ENCODE measurements at places on chromosomes 7 and 10.

GRCh38 chr7:79091661-79092060, 361.8 kb downstream of the MAGI2 start:
- DNase-seq, result no peak

DNA sequence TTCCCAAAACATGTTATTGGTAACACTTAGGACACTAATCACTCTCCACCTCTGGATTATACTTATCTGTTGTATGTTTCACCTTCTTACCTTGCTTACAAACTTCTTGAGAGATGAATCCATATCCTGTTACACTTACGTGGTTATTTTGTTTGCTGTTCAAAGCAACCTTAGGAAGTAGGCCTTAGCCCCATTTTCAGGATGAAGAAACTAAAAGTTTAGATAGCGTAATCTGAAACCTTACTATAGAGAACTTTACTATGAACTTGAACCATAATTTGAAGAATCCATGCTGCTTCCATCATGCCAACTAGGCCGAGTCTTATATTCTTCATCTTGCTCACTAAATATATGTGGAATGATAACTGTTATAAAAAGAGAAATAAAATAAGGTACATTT, 4.6 kb downstream of the TES start:
- DNase-seq, result no peak

- DNase-seq, result no peak
Observed at GRCh38 chr7:27145165-27145913, 1.9 kb upstream of the HOXA5 start.

DNA sequence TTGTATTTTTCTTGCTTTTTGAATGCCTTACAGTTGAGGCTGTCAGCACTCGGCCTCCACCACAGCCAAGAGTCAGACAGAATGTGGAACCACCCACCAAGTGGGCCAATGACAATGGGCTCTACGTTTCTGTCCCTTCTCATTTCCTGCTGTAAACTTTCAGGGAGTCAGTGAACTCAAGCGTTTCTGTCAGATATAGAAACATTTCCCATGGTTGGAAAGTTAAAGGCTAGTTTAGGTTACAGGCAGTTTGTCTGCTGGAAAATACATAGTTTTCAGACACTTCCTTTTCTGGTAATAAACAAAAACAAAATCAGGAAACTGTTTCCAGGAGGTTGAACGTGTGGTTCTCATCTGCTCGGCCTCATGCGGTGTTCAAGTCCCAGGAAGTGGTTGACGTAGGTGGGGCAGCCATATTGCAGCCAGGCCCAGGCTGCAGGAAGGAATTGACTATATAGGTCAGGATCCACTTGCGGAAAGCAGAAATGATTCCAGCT, 245.1 kb downstream of the CAMK1D start:
- DNase-seq, result no peak

- no peak for DNase-seq
Observed at GRCh38 chr7:36404639-36405408, 15.2 kb downstream of the ANLN start.

DNA sequence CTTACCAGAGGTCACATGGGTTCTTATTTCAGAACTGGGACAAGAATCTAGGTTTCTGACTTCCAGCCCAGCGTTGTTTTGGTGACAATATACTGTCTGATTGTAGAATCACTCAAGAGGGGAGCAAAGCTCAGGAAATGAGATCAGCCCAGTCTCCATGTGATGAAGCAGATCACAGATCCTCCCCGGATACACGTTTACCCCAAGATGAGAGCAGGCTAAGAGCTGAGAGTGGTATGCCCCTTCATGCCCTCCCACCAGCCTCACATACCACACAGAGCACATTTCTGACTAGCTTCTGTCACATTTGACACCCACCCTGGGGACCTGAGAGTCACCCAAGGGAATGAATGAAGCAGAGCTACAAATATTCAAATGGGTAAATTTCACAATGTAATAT, 27.1 kb upstream of the PRKCQ start:
- peak; percentile 8 for DNase-seq

- DNase-seq, result no peak
Observed at GRCh38 chr10:101769541-101770180, 6.3 kb downstream of the FGF8 start.

DNA sequence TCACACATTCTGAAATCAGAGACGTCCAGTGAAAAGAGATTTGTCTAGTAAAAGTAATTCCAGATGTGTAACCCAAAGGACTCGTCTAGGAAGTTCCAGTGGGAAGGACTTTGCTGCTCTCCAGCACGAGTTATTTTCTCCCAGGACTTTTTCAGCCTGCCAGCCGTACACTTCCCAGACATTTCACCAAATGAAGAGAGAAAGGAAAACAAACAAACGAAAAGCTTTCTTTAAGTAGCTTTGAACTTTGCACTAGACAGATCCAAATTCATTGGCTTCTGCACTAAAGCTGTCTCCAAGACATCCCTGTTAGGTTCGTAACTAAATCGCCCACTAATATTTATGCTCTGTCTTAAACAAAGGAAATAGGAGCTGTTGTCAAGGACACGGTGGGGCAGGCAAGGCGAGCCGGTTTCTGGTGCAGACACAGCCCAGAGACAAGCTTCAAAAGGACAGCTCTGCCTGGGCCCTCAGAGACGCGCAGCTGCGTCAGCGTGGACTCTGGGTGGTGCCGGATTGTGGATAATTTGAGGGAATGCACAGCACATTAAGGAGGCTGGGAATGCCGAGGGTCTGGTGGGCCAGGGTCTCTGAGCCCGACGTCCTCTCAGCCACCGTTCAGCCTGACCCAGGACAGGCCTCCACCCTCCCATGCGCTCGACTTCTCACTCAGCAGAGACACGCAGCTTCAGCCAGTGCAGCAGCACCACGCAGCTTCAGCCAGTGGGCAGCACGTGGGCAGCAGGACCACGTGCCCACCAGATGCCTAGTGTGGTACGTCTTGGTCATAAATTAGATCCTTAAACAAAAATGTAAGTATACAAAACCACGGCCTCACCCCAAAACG, 64.1 kb upstream of the INSIG1 start:
- DNase-seq, result no peak

GRCh38 chr7:47358944-47359588, 222.8 kb downstream of the TNS3 start:
- no peak for DNase-seq

GRCh38 chr10:33831591-33831990, 497.1 kb upstream of the NRP1 start:
- no peak for DNase-seq

DNA sequence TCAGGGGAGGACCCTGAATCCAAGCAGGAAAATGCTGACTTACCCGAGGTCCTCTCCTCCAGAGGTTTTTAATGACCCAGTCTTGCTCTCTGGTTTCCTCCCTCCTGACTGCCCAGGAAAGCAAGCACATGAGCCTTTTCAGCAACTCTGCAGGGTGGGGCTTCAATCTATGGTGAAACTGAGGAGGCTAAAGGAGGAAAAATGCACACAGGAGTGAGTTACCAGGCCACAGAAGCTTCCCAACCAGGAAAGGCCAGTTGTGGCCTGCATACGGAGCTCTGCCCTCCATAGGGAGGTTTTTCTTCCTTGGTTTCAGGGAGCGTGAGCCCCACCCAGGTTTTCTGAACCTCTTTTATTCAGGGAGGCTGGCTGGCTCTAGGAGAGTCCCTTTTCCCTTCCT, 14.1 kb upstream of the DLG5 start:
- no peak for DNase-seq

GRCh38 chr10:88908194-88908593, 28.1 kb downstream of the STAMBPL1 start:
- DNase-seq, result no peak

- DNase-seq, result no peak
Observed at GRCh38 chr7:41475801-41476459, 227.0 kb downstream of the INHBA start.

DNA sequence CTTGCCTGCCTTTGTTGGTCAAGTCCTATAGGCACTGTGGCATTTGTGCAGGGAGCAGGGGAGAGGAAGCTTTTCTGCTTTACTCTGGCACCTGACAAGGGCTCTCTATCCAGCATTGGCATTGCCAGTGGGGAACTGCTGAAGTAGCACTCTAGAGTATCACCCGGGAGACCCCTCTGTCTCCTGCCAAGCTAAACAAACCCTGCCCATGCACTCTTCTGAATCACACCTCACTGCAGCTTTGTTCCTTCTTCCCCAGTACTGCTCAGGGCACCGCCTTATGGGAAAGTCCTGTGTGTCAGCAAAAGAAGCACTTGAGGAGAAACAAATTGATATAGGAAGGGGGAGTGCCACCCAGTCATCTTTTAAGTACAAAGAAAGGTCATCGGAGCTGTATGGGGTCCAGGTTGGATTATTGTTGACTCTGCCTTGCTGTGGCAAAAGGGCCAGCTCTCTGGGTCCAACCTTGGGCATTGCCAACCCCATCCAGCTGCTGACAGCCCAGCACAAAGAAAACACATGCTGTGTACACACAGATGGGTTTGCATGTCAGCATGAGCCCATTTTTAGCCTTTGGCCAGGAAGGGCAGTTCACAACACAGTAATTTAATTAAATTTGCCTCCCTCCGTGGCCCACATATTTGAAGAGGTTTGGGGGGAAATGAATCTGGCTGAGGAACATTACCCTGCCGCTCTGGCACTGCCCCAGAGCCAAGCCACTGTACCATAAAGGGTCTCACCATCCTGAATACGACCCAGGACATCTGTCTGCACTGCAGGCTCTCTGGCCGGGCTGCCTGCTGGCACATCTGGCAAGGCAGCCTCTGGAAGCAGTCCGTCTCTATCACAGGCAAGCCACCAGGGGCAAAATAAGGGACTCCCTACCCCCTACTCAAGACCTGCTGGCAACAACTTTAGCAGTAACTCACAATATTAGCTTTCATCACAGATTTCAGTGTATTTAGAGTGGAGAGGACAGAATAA, 13.1 kb downstream of the LRRC4 start:
- DNase-seq, result no peak

DNA sequence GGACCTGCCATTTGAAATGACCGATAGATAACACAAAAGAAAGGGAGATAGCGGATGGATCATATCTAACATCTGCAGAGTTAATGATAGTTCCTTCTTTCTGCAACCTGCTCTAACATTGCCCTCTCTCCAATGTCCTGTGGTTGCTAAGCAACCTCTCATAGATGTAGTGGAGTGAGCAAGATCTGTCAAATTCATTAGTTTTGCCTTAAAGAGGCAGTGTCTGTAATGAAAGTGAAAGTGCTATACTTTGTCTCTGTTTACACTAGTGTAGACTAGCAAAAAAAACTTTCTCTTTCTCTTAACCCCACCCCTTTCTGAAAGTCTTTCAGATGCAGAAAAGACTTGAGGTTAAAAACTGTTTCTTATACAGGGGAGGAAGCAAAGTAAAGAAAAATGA, 1196.9 kb downstream of the SORCS3 start:
- no peak for DNase-seq

DNA sequence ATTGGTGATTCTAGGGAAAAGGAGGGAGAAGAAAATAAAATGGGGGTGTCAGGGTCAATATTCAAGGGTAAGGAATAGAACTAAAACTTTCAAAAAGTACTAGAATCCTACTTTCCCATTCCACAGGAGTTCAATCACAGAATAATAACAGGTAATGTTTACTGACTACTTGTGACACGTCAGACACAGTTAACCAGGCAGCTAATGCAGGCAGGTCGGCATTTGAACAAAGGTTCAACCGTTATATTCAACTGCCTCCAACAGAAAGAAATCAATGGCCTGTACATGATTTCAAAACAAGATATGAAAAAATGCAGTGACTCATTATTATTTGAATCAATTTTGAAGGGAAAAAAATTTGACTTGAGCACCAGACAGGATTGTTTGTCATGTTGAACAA, 3.1 kb downstream of the ASB15 start:
- DNase-seq, result no peak

DNA sequence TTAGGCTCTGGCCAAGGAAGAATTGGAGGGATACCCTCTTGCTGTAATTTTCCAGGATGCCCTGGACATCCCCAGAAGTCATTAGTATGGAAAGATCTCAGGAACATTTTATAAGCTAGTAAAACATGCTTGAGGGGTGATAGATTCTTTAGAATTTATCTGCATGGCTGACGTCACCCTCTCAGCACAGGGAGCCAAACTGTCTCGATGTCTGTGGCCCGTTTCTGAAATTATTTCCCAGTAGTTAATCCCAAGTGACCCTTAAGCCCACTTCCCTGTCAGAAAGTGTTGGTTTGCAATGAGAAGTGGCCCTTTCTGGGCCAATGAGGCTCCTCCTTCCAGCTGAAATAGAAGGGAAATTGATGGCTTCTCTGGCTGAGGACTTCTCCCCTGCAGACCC, 184.5 kb upstream of the BMPER start:
- DNase-seq, result no peak

DNA sequence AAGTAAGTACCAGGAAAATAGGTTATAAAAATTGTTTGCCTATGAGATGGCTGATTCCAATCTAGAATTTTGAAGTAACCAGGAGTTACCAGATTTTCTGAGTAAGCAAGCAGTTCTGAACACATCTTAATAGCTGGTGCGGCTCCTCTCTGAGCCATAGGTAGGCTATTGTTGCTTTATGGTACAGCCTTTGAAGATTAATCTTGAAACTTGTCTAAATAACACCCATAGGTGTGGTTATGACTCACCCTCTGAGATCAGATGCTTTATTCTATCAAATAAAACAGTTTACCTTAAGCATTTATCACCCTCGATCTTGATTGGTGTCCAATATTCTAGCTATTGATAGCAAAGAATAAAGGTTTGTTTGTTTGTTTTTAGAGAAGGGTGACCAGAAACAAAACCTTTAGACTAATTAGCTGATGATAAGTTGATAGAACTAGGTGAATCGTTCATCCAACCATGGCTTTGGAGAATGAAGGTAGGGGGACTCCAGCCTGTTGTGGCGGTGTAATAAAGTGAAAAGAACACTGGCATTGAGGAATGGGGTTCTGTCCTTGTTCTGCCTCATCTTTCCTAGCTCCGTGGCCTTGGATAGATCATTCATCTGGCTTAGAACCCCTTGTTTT, 72.2 kb downstream of the VTI1A start:
- DNase-seq, result no peak

DNA sequence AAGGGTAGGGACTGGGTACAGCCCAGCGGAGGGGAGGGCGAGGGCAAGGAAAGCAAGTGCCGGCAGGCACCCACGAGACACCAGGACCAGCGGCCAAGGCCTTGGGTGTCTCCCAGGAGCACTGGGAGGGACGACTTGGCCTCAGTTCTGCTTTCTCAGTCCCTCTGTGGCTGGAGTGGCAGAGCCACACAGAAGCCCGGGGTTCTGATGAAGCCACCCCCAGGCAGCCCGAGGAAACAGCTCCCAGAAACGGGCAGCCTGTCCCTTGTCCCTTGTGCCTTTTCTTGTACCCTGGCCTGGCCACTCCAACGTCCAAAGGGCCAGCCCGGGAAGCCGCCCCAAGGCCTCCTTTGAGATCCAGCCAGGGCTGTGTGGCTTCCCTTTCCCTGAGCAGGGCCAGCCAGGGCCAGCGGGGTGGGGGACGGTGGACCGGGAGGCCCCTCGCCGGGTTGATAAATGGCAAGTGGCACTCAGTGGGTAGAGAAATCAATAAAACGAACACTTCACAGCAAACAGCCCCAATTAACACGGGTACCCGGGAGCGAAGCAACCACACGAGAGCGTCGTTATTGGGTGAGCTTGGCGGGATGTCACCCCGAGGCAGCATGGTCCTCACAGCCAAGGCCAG, 69.8 kb upstream of the GNA12 start:
- no peak for DNase-seq

DNA sequence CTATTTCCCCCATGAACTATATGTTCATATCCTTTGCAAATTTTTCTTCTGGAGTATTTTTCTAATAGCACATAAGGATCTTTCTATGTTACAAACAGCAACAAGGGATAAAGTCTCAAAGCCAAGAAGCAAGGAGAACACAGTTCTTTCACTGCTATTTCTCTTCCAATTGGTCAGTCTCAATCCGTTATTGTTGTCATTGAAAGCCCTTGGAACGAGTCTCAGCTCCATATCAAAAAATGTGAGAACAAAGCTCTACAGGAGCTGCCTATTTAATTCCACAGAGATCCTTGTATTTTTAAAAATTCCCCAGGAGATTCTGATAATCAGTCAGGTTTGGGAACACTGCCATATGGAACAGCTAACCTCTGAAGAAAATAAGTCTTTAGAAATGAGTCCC, 15.7 kb downstream of the SLC35B4 start:
- no peak for DNase-seq

Measured in hypothalamus (tissue), 51 donors.